ENCODE measurements at places on chromosomes 4 and X.

DNA sequence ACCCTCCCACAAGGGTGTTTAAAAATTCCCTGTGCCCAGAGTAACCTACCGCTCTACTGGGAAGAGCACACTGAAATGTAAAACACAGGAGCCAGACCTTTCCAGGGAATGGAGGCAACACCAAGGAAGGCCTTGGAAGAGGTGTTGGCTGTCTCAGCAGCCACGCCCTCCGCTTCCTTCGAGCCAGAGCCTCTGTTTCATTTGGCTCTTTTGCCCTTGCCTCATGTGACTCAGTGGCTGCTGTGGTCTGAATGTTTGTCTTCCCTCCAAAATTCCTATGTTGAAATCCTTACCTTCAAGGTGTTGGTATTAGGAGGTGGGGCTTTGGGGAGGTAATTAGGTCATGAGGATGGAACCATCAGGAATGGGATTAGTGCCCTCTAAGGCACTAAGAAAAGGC lies 11.3 kb downstream of the SCD5 start:
- no peak for DNase-seq

GRCh38 chr4:76108467-76109181 lies 34.1 kb downstream of the ART3 start:
- no peak for DNase-seq

DNA sequence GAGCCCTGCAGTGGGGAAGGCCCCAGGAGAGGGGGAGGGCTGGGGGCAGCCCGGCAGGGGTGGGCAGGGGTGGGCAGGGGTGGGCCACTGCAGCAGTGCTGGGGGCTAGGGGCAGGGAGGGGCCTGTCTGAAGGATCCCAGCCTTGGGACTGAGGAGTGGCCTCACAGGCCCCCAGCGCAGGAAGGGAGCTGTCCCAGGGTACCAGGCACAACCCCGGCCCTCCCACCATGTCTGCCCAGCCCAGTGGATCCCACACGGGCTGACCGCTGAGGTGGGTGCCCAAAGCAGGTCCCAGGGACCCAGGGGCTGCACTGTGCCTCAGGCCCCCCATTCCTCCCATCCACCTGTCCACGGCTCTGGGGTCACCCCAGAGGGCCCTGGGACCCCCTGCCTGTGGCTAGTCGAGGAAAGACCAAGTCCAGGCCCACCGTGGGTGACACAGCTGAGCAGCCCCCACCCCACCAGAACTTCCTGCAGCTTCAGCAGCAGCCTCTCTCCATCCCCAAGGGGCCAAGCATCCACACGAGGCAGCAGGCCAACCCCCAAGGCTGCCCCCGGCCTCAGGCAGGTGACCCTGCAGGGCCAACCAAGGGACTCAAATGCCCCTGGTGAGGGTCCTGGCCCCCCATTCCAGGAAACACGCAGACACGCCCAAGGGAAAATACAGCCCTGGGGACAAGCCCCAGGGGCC lies 46.4 kb downstream of the FAM53A start:
- no peak for DNase-seq

DNA sequence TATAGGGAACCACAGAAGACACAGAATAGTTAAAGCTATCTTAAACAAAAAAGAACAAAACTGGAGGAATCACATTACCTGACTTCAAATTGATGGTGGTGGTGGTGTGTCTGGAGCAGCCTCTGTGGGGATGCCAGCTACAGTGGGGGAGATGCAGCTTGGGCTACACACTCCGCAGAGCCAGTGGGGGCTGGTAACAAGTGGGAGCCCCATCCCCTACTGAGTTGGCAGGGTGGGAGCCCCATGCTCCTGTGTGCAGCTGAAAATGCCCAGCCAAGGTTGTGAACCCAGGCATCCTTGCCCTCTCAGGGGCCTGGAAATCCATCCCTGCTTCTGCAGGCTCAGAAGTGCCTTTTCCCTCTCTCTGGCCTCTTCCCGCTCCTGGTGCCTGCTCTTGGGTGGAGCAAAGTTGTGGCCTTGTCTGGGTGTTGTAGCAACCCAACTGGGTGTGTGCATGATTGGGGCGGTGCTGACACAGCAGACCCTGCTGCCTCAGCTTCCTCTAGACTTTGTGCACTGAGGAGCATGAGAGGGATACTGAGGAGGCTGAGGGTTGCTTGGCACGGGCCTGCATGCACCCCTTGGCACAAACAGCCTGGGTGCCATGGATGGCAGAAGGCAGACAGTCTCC lies 38.9 kb downstream of the SH3BGRL start:
- no peak for DNase-seq

DNA sequence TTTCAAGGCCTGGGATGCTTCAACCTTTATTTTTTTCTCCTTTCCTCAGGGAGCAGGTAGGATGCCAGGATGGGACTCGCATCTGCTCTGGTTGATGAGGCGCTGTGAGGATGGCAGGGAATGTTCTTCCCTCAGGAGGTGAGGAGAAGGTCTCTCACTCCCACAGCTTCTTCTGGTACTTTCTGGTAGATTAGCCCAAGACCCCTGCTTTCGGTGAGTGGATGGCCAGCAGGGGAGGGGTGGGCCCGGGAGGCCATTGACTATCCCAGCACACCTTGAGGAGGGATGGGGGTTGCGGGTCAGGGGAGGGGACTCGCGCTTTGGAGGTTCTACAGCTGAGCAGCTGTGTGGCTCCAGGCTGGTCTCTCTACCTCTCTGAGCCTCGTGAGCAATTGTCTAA lies 14.8 kb downstream of the CYTL1 start:
- DNase-seq: no peak

- no peak for DNase-seq
Observed at GRCh38 chr4:168694667-168695066, 197.8 kb downstream of the PALLD start.

GRCh38 chr4:15547392-15547791 lies 77.7 kb downstream of the CC2D2A start:
- no peak for DNase-seq

DNA sequence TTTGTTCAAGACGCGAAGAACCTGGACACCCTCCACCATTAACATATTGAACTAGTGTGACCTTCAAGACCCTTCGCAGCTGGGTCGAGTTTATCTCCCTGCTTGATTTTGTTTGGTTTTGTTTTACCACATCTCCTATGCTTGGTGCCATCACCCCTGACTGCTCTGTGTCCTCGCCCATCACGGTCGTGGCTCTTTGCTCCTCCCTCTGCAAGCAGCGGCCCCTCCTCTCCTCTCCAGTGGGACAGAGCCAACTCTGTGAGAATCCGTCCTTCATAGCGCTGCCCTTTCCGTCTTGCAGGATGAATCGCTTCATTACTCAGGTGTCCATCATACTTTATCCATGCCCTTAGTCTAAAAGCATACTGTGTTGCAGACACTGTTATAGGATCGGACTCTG lies 9.1 kb upstream of the FAM149A start:
- DNase-seq: no peak

All from esophagus squamous epithelium (tissue), 5 donors.